ENCODE measurements at places on chromosomes 4 and X. TPM values are rescaled to one million over a fixed set of nuclear protein-coding genes. Genes with fewer than 3 reads are reported as not detected.

DNA sequence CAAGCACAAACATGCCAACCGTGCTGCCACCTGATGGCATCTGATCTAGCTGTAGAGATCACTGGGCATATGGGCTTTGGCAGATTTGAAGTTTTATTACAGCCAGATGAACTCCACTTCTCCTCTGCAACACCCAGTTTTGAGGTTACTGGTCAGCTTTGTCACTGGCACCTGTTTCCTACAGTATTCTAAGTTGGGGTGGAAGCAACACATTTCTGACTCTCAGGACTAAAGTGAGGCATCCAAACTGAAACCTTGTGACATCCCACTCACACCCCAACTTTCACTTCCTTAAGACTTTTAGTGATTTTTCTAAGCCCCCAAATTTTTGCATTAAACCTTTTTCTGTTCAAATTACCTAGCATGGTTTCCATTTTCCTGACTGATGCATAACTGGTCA is 115.1 kb upstream of the PCDH18 start:
- no peak for DNase-seq

- DNase-seq, result no peak
Measured at GRCh38 chrX:17758382-17758781, 21.1 kb downstream of the SCML1 start.

DNA sequence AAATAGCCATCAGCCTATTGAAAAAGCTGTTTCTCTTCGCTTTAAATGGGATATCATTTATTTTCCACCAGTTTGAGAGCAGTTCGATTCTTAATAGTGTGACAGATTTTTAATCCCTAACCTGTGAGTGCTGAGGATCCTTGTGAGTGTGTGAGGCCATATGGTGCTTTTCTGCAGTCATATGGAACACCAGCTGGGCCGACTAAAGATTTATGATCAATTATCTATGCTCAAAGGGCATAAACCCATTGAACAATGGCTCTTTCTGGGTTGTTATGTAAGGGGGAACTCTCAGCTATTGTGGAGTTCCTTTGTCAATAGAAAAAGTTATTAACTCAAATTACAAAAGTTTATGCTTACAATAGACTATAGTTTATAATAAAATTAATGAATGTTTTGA is 1003.6 kb downstream of the FAT4 start:
- no peak for DNase-seq

DNA sequence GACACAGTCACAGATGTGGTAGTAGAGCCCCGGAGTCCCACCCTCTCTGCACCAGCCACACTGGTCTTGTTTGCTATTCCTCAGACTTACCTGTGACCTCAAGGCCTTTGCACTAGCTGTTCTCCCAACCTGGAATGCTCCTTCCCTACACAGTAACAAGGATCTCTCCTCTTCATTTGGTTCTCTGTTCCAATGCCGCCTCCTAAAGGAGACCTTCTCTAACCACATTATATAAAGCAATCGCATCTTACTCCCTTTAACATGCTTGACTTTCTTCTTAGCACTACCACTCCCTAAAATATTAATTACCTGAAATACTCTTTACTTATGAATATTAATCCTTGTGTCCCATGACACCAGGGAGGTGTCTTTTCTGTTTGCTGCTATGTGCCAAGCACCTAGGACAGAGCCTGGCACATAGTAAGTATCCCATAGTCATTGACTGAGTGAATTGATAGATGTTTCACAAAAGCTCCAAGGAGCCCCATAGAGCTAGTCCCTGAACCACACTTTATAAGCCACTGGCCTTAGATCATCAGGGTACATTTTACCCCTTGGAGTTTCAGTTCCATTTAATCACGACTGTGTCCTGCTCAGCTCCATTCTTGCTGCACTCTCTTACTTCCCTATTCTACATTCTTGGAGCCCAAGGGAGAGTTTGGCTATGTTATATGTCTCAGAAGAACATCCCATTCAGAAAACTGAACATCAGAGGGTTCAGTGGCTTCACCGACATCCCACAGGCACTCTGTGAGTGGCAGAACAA is 312.7 kb downstream of the RAB28 start:
- DNase-seq, result no peak

GRCh38 chr4:8515316-8516060 is 64.7 kb upstream of the GPR78 start:
- no peak for DNase-seq

Gene CENPVL1
- total RNA-seq, result not detected

GRCh38 chr4:26764231-26764630 is 96.4 kb upstream of the STIM2 start:
- no peak for DNase-seq

Gene GPR119
- not detected for total RNA-seq

Gene HS3ST1
- 1.2 TPM for total RNA-seq

DNA sequence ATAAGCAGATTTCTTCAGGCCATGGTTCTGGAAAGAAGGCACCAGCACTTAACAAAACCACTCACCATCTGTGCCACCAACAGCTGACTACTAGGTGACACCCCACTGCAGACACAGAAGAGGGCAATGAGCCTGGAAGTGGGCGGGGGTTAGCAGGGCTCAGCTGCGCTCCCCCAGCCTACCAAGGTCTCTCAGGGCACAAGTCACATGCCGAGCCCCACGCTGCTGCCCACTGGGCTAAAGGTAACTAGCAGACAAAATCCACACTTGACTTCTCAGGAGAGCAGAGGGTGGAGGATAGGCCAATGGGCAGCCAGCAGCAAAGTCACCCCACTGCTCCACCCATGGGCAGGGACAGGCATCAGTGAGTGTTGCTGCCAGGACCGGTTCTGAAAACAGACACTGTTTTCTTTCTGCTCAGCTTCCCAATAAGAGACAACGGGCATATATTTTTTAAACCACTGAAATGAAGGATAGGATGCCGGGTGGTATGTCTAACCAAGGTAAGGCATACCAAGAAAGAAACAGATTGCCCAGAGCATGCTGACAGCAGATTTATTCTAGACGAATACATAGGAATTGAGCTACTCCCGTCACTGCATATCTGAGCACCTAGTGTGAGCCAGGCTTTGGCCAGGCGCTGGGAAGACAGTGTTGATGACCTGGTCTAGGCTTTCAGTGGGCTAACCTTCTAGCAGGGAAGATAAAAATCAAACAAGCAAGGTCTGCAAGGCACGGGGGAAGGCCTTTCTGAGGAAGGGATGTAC is 20.1 kb downstream of the ACSL1 start:
- peak; percentile 89 for DNase-seq
